ENCODE measurements at places on chromosomes 11 and 22.

- DNase-seq = no peak
Measured at GRCh38 chr11:113341388-113342165, 27.2 kb downstream of the TTC12 start.

DNA sequence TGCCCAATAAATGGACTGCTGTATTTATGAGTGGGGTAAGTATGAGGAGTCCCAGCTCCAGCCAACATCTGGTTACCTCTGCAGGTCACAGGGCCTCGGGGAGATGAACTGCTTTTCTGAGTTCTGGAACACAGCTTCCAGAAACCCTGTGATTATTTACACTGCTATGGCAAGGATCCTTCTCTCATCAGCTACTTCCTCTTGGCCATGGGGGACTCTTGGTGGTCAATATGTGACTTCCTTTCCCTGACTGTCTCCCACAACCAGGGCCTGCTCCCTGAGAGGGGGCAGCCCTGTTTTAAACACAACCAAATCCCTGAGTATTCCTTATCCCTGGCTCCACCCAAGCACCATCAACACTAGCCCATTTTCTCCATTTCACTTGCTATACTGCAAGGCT, 10.0 kb downstream of the RHOG start:
- DNase-seq = no peak

DNA sequence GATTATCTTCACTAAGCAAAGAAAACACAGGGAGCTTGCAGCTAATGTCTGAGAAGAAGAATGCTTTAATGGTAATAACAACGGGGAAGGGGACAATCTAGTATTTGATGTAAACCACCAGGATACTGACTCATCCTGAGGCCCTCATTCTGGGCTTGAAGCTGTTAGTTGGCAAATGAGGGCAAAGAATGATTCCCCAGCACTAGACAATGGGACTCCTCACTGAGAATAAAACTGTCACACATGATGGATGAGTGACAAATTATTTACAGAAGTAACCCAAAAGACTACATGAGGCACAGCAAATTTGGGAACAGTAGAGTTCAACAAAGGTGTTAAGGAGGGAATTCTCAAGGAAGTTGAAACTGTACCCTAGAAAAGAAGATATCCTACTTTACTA, 76.3 kb downstream of the FAM168A start:
- peak; percentile 48 for DNase-seq

GRCh38 chr22:18057568-18058209, 20.1 kb upstream of the PEX26 start:
- DNase-seq = peak; percentile 97

DNA sequence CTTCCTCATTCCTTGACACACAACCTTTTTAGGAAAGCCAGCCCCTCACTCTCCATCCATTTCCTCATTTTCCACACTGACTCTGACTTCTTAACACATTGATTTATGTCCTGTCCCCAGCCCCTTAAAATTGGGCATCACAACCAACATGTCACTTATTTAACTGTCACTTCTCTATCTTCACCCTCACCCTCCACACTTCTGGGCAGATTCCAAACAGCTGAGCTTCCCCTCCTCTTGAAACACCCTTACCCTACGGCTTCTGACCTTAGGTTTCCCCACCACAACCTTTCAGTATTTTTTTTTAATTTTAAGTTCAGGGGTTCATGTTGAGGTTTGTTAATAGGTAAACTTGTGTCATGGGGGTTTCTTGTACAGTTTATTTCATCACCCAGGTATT, 696.3 kb downstream of the DLG2 start:
- DNase-seq = no peak

DNA sequence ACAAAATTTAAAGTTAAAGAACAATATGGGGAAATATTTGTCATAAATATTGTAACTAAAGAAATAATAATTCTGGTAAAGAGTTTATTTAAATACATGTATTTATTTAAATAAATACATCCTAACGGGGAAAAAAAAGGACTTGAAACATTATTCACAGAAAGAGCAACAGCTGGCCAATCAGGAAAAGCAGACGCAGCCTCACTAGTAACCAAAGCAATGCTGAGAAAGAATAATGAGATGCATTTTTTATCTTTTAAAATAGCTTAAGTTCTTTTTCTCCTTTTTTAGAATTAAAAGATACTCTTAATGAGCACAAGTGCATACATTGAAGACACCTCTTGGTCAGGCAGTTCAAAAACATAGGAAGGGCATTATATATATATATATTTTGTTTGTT, 2.6 kb upstream of the LTO1 start:
- no peak for DNase-seq

GRCh38 chr11:92628401-92629292, 340.8 kb upstream of the MTNR1B start:
- peak; percentile 45 for DNase-seq

Data from EL (cell line).